ENCODE measurements at places on chromosomes 11 and 22.

GRCh38 chr11:71301858-71302533 is 49.6 kb upstream of the SHANK2 start:
- no peak for DNase-seq

DNA sequence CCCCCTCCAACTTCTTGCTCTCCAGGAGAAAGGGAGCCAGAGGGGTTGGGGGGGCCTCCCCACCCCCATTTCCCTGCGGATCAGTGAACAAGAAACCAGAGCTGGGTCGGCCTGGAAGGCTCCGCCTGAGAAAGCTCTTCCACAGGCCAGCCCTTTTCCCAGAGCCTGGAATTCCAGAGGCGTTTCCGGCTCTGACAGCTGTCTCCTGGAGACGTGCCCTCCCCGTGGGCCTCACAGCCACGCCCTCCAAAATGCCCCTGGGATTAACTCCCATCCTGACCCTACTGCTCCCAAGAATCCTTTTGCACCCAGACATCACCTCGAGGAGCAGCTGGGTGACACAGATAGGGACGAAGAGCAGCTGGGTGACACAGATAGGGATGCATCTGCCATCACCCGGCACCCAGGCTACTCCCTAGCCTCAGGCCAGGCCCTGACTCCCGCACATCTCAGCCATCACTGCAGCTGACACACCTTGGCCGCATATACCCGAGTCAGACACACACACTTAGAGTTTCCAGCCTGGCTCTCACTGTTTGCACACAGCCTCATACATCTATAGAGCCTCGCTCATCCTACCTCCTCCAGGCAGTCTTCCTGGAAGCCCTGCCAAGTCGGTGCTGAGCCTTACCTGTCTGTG is 7.6 kb upstream of the CDC42EP1 start:
- no peak for DNase-seq

GRCh38 chr11:35347173-35347878 is 72.0 kb downstream of the SLC1A2 start:
- no peak for DNase-seq

DNA sequence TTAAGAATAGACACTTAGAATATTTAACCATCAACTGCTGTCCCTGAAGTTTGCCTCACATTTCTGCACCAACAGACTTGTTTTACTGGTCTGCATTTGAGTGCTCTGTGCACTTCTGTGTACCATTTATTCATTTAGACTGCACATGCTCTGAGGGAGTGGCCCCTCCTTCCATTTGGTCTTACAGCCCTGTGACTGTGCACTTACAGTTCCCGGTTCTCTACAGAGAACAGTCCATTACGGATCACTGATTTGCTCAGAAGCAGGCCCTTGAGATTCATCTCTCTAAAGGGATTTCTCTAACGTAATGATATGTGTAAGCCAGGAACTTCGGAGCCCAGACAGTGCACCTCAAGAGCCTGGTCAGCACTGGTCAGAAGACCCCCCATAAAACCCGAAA is 247.3 kb upstream of the BLID start:
- no peak for DNase-seq

DNA sequence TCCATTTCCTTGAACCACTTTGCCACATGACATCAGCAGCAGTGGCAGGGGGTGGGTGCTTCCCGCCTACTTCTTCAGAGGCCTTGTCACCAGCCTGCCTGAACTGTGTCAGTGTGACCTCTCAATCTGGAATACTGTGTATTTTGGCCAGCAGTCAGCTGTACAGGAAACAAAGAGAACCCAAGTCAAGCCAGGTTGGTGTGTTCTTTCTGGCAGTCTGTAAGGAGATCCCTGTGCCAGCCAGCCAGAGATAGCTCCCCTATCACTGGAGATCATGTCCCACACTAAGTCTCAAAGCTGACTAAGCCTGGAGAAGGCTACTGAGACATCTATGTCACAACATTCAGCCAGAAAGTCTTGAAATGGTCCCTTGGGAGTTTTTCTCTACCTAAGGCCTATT is 142.1 kb downstream of the TRPC6 start:
- no peak for DNase-seq

DNA sequence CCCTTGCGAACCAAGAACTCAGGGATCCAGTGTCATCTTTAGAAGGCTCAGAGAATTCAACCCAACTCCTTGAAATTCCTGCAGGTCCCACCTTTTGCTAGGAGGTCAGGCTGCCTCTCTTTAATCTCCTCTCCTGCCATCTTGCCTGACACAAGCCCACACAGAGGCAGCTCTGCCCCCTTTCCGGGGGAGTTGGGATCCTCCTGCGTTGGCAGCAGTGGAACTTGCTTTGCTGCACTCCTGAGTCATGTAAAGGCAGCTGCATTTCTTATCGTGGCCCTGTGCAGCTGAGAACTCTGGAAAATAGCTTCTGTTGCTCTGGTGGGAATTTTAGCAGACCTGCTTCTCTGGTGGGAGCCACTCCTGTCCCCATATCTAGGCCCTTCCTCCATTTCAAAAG is 142.3 kb upstream of the TBCEL start:
- no peak for DNase-seq

DNA sequence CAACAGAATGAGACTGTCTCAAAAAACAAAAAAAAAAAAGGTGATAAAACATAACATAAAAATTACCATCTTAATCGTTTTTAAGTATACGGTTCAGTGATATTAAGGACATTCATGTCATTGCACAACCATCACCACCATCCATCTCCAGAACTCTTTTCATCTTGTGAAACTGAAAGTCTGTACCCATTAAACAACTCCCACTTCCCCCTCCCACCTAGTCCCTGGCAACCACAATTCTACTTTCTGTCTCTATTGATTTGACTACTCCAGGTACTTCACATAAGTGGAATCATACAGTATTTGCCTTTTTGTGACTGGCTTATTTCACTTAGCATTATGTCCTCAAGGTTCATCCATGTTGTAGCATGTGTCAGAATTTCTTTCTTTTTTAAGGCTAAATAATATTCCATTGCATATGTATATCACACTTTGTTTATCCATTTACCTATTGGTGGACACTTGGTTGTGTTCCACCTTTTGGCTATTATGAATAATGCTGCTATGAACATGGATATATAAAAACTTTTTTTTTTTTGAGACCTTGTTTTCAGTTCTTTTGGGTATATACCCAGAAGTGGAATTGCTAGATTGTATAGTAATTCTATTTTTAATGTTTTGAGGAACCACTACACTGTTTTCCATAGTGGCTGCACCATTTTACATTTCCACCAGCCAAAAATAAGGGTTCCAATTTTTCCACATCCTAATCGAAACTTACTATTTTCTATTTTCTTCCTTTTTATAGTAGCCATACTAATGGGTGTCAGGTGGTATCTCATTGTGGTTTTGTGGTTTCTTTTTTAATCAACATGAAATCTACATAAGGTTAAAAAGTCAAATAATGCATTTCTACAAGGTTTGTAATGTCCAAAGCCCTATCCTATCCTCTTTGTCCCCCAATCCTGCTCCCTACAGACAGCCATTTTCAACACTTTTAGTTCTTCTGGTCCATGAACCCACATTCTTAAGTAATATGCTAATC is 23.4 kb upstream of the PIK3C2A start:
- no peak for DNase-seq

DNA sequence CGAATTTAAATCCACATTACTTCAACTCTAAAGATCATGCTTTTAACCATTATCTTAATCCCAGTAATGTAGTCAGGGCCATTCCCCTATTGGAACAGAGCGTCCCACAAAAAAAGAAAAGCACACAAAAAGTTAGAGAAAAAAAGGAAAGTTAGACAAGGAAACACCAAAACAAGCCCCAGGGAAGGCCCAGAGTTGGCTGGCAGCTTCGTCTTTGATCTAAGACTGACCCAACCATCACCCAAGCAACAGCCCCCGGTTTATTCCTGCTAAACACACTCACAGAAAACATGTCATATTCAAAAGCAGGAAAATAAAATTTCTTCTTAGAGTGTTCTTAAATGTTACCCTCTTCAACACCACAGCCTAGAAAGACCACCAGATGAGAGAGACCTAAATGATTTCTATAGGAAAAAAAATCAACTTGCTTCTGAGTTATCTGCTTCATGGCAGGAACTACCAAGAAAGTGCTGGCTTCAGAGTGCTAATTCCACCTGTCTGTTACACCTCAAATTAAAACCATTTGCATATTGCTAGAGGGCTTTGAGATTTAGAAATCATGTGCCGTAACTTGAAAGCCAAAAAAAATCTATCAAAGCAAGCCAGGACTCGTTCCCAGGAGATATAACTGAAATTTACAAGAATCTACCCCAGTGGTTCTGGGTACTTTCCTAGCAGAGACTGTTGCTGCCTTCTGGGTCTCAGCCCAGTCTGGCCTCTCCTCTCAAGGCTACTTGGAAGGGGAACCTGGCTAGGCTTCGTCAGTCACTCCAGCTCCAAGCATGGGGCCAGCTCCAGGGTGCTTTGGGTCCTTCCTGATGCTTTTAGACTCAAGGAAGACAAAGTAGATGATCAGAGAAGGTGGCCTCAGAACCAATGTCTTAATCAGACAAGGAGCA is 31.2 kb downstream of the POU2AF3 start:
- no peak for DNase-seq

GRCh38 chr11:131246663-131247062 is 123.8 kb upstream of the NTM start:
- DNase-seq, result peak; percentile 1

GRCh38 chr11:121801781-121802180 is 314.2 kb downstream of the BLID start:
- no peak for DNase-seq

DNA sequence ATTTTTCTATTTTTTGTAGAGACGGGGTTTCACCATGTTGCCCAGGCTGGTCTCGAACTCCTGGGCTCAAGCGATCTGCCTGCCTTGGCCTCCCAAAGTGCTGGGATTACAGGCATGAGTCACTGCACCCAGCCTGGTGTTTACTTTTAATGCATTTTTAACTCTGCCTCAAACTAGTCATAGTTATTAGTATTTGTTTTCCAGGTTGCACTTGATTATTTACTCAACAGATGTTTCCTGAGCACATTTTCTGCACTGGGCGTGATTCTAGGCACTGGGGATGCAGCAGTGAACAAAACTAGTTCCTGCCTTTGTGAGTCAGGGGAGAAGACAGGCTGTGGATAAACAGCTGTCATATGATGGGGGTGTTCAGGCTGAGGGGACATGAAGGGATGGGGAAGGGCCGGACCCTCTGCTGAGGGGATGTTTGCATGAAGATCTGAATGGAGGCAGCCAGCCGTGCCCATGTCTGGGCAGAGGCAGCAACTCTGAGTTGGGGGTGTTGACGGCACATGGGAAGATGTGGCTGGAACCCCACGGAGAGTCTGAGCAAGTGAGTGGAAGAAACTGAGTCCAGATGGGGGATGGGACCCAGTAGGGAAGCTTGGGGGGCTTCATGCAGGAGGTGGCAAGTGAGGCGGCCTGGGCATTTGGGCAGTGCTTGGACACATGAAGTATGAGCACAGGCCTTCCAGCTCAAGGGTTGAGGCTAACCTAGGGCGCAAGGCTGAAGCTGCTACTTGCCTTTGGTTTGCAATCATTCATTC is 34.4 kb downstream of the MPPED1 start:
- DNase-seq, result peak; percentile 86

GRCh38 chr11:70739811-70740487 is 341.6 kb downstream of the CTTN start:
- DNase-seq, result no peak

GRCh38 chr11:70100791-70101190 is 22.7 kb downstream of the ANO1 start:
- DNase-seq, result no peak

GRCh38 chr11:128563942-128564641 is 23.3 kb downstream of the ETS1 start:
- DNase-seq, result no peak

GRCh38 chr22:19524170-19525115 is at the start of gene CLDN5:
CLDN5 (minus strand) TSS chr22:19524410; CDS start chr22:19524255, 155 bp downstream.
- DNase-seq, result no peak

DNA sequence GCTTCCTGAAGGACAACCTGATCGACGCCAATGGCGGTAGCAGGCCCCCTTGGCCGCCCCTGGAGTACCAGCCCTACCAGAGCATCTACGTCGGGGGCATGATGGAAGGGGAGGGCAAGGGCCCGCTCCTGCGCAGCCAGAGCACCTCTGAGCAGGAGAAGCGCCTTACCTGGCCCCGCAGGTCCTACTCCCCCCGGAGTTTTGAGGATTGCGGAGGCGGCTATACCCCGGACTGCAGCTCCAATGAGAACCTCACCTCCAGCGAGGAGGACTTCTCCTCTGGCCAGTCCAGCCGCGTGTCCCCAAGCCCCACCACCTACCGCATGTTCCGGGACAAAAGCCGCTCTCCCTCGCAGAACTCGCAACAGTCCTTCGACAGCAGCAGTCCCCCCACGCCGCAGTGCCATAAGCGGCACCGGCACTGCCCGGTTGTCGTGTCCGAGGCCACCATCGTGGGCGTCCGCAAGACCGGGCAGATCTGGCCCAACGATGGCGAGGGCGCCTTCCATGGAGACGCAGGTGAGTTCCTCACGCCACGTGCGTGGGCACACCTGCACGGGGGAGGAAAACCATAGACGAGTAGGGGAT is 1.5 kb downstream of the BCR start:
- DNase-seq, result no peak

DNA sequence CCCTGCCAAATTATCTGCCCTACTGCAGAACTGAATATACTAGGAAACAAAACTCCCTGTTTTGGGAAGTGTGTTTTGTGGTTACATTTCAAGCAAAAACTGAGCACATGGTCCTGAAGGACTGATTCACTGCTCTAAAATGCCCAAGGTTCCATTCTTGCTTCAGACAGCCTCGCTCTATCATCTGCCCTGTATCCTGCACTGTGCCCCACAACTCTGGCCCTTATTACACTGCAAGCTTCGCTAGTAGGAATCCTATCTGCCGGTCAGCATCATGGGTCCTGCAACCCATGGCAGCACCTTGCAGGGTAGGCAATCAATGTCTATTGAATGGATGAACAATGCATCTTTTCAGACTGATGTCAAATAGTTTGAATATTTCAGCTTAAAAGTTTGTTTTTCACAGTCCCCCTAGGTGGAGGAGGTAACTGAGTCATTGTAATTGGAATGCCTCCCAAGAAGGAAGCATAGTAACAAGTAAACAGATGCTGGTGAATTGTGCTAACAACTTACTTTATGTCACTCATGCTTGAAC is 21.3 kb downstream of the LAYN start:
- DNase-seq, result no peak

GRCh38 chr22:44057401-44057987 is 33.4 kb downstream of the PARVB start:
- no peak for DNase-seq

GRCh38 chr11:62574363-62575071 is 826 bp upstream of the EEF1G start:
- no peak for DNase-seq

- DNase-seq, result no peak
Measured at GRCh38 chr11:66685276-66686099, 7.8 kb upstream of the RBM4B start.

GRCh38 chr22:50683994-50684371 is 11.4 kb downstream of the SHANK3 start:
- DNase-seq, result no peak

GRCh38 chr22:32837803-32838202 is 36.3 kb downstream of the TIMP3 start:
- no peak for DNase-seq

DNA sequence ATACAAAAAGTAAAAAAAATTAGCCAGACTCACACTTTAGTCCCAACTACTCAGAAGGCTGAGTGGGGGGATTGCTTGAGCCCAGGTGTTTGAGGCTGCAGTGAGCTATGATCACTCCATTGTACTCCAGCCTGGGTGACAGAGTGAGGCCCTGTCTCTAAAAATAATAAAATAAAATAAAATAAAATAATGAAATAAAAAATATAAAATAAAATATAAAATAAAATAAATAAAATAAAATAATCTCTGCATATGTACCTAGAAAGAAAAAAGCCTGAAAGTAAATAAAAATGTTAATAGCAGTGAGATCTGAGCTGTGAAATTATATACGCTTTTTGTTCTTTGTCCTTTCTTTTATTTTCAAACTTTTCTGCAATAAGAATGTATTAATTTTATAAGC is 17.1 kb upstream of the LRP5 start:
- no peak for DNase-seq
